H54 (cell line): ENCODE measurements at places on chromosomes 7 and 10.

- DNase-seq, result no peak
These were observed 8.4 kb downstream of the PRF1 start for GRCh38 chr10:70594161-70594560.

- no peak for DNase-seq
These were observed at the start of gene SHOC2 for GRCh38 chr10:110919349-110919931. TSS of gene SHOC2 (plus strand) at chr10:110919604. CDS start at chr10:110964359, 44,755 bp downstream.

DNA sequence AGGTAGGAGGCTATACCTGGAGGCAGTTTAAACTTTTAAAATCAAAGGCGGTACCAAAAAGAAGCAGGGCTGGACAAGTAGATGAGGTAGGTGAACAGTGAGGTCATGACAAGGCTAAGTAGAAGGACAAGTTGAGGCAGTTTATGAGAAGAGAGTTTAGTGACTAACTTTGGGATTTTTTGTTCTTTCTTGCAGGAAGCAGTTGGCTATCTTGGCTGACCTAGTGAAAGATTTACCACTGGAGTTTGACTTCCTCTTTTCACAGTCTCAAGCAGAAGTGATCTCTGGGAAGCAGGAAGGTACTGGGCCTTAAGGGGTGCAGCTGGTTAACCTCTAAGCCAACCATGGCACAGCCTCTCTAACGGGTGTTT, 26.3 kb downstream of the ENTPD7 start:
- DNase-seq, result no peak

GRCh38 chr7:8773518-8773917, 340.1 kb downstream of the NXPH1 start:
- DNase-seq, result no peak

DNA sequence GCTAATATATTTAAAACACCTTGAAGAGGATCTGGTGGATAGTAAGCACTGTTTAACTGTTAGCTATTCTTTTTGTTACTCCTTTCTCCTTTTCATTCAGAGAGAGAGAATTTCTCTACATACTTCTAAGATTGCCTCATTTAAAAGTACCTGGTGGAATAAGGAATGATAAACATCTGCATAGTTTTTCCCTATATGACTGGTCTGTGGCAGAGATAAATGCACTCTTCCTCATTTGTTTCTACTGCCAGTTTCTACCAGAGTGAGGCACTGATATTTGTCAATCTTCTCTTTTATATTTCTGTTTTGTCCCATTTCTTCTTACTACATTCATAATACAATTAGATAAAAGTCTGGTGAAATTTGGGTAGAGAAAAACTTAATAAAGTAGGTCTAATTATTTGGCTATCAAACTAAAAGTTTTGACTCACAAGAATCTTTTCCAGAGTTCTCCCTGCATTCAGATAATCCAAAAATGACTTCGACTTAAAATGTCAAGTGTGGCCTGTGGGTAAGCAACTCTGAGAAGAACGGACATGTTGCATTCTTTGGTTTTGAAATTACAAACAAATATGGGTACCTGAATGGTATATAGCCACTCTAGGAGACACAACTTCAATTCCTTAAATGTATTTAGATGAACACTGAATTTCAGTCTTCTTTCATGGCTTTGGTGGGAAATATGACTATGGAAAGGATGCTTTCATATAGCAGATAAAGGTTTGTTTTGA, 38.8 kb downstream of the RNLS start:
- no peak for DNase-seq

- DNase-seq, result no peak
These were observed 13.2 kb downstream of the ATG9B start for GRCh38 chr7:151011097-151011409.

GRCh38 chr7:16234493-16235146, 186.7 kb downstream of the CRPPA start:
- DNase-seq, result no peak

- DNase-seq, result no peak
These were observed 8.6 kb upstream of the CHRM2 start for GRCh38 chr7:136859803-136860202.

DNA sequence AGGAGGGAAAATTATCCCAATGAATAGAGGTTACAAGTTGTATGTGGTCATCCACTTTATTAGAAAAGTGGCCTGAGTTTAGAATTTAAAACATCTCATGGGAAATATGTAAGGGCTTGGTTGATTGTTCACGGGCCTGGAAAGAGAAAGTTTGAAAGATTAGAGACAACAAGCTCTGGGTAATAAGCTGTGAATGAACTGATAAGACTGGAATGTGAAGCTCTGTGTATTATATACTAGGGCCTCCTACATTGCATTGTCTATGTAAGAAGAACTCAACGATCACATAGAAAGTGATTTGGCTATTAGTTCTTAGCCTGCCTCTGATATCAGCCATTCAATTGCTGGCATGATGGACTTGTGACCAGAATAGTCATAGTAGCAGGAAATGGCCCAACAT, 199.2 kb upstream of the MAGI2 start:
- DNase-seq, result no peak

GRCh38 chr7:74231232-74231590, 21.4 kb downstream of the LAT2 start:
- no peak for DNase-seq

DNA sequence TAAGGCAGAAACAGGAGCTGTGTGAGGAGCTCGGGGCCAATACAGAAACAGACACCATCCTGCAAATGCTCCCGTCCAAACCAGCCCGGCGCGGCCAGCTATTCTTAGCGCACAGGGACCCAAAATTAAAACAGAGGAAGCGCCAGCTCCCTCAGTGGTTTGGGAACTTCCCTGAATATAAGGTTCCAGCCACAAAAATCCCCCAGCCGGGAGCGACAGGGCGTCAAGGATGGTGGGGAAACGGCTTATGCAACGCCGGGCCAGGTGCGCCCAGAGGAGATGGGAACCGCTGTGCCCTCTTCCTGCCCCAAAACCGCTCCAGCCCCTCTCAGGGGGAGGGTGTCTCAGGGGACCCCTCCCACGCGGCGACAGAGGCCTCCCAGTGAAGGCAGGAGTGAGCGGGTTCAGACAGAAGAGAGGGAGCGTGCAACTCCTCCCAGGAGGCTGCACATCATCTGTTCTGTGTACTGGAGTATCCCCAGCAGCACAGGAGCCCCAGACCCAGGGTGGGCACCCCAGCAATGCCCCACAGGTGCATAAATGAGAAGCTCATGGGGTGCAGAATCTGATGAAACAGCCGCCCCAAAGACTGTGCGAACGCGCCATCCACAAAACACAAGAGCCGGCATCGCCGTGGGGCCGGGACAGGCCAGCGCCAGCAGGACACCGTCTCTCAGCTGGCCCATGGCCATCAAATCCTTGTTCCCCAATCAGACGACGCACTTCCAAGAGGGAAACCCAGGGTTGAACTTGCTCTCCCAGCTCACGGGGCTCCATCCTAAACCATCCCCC, 73.9 kb upstream of the PDGFA start:
- DNase-seq, result no peak

DNA sequence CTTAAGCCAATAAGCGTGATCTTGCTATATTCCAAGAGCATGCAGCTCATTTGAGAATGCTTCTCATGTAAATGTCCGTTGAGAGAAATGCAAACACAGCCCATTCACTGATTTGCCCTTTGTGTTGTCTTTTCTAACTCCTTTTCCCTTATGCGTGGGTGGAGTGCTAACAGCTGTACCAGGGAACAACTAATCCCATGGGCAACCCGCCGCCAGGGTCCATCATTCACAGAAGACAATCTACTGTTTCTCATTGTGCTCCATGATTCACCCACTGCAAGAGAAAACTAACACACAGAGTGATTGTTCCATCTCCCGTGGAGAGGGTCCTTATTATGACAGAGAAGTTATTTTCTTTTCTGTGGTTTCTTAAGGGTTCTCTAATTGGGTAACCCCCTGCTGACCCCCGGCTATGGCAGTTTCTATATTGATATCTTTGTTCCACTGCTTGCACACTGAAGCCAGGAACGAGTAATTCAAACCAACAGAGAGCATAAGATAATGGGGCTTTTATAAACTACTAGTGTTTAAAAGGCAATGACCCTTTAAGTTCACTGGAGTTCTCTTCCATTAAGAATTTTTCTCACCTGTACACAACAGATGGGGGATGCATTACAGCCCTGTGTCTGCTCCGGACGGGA, 298.7 kb downstream of the BAMBI start:
- DNase-seq, result no peak

DNA sequence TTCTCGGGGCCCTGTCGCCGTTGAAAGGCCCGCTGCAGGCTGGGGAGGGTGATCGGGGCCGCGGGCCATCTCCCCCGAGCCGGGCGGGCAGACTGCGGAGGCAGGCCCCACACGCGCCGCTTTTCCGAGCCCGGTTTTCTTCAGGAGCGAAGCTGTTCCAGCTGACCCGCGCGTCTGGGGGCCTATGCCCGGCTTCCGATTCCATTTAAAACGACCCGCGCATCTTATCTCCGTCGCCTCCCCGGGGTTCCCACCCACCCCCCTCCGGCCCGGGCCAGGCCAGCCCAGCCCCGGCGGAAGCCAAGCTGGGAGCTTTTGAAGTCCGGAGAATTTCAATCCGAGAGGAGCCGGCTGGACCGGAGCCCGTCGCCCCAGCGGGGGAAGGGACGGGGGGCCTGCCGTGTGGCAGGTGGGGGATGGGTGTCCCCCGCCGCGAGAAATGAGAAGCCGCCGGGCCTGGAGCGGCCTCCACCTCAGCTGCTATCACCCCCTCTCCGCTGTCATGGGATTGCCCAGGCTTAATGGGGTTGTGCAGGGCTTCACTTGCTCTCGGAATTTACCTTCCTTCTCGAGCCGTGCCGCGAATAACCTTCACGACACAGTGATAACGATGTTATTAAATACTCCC, 3.1 kb upstream of the EVX1 start:
- DNase-seq, result no peak

DNA sequence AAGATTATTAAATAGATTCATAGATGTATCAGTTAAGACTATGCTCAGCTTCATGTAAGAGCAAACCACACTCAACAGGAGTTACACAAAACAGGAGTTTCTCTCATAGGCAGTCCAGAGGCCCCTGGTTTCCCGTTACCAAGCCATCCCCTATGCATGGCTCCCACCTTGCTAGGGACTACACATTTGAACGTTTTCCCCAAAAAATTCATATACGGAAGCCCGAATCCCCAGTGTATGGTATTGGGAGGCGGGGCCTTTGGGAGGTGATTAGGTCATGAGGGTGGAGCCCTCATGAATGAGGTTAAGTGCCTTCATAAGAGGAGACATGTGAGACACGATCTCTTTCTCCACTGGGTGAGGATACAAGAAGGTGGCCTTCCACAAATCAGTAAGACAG, 29.1 kb downstream of the RSU1 start:
- no peak for DNase-seq

- no peak for DNase-seq
These were observed 31.6 kb downstream of the USP54 start for GRCh38 chr10:73559590-73559989.

- no peak for DNase-seq
These were observed 89.7 kb upstream of the FAM20C start for GRCh38 chr7:102721-103120.
